ENCODE measurements at places on chromosomes 1 and 21.

- DNase-seq, result no peak
Measured at GRCh38 chr1:74593887-74594866, 79.4 kb downstream of the ERICH3 start.

DNA sequence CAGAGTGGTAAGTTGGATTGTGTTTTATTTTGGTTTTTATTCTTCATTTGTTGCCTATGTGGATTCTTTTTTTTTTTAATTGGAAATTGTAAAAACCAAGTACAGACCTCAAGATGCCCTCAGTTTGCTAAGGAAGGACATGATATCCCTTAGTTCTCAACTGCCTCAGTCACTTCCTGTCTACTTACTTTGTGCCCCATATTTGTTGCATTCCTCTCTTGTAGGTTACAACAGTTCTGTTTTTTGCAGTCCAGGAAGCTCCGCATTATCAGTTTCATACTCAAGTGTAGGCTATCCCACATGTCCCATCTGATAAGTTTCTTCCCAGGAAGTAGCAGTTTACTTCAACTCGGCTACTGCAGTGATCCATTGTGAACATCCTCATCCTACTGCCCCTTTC is 82.0 kb downstream of the RPAP2 start:
- no peak for DNase-seq

DNA sequence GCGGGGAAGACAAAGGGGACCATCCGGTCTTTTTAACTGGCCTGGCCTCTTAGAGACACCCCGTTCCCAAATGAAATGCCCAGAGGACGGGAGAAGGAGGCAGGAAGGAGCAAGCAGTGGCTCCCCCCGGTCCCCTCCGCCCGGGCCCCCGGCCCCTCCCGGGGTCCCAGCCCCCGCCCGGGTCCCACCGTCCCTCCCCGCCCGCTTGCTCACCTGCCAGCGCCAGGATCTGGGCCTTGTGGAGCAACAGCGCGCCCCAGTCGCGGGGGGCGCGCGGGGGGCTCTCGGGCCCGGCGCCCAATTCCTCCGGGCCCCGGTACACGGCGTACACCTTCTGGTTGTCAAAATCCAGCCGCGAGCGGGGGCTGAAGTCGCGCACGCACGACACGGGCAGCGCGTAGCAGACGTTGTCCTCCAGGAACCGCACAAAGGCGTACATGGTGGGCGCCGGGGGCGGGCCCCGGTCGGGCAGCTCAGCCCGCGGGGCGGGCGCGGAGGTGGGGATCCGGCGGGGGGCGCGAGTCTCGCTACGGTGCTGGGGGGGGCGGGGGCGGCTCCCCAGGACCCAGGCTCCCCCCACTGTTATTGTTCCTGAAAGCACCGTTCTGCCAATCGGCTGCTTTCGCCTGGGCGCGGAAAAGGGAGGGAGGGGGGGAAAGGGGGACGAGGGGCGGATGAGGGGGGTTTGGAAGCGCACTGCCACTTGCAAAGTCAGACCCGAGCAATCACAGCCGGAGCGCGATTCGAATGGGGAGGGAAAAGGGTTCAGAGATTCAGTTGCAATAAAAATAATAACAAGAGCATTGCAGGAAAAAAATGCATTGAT is at the start of gene BEND5:
Gene BEND5 (minus strand): TSS at position 499 of the 826 bp plus-strand sequence. CDS start 60 bp downstream, at position 439.
- DNase-seq, result no peak

- DNase-seq, result no peak
Measured at GRCh38 chr21:20083336-20083735, 914.9 kb upstream of the NCAM2 start.

- DNase-seq, result no peak
Measured at GRCh38 chr1:183287191-183287675, 101.2 kb downstream of the LAMC2 start.

DNA sequence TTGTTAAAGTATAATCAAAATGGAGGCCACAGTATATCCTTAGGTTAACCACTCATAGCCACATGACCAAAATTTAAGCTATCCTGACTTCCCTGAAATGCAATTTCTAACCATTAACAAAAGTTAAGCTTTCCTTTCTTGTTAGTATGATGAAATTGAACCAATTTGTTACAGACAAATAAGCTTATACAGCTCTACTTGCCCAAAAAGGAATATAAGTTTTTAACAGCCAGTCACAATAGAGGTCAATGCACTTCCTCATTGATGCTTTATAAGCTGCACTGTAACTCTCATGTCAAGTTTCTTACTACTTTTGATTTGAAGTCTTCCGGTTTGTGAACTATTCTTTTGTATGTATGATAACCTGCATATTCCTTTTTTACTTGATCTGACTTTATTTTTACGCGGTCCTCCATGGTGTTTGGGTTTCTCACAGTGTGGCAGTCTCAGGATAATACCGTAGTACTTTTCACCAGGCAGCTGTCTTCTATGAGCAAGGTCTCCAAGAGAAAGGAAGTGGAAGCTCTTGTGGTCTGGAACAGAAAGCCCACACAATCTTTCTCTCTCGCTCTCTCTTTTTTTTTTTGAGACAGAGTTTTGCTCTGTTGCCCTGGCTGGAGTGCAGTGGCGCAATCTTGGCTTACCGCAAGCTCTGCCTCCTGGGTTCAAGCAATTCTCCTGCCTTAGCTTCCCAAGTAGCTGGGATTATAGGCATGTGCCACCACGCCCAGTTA is 331.6 kb downstream of the SRGAP2C start:
- DNase-seq, result no peak

GRCh38 chr1:12083766-12084165 is 20.7 kb downstream of the TNFRSF8 start:
- no peak for DNase-seq

DNA sequence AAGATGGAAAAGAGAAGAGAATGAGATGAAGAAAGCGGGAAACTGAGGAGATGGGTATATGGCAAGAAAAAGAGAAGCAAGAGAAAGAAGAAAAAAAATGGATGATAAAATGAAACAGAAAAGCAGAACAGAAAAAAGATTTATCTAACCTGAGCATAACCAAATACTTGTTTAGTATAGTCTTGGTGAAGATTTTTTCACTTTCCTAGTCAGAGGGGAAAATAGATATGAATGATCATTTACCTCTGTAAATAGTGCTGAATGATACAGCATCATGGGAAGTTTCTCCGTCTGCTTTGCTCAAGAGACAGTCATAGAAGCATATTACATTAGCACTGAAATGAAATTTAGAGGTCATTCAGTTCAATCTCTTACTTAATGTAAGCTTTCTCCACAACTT is 36.1 kb upstream of the PLPPR4 start:
- no peak for DNase-seq

GRCh38 chr1:101025283-101025656 is 314 bp downstream of the DPH5 start:
- DNase-seq, result no peak
